Renal cortical epithelial cell (primary cell): ENCODE measurements at places on chromosomes 5 and 9.

GRCh38 chr5:31641059-31641458, 2.1 kb downstream of the PDZD2 start:
- DNase-seq = no peak

- DNase-seq = no peak
These were observed 323.0 kb downstream of the SPOCK1 start for GRCh38 chr5:137176126-137176525.

DNA sequence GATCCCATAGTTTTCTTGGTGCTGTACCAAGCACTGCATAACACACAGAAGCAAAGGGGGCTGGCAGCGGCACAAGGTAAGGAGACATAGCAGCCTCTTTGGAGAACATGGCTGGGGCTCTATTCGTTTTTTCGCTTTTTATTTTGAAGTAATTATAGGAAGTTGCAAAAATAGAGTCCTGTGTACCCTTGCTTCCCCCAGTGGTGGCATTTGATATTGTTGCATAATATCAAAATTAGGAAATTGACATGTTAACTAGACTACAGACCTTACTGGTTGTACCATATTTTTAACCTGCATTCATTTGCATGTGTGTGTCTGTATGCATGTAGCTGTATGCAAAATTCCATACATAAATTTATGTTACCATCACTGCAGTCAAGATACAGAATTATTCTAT, 6.6 kb upstream of the UBQLN1 start:
- DNase-seq = no peak

- DNase-seq = peak; percentile 56
These were observed 1522.9 kb upstream of the WWC1 start for GRCh38 chr5:166768536-166768935.

- no peak for DNase-seq
These were observed 30.0 kb upstream of the RECK start for GRCh38 chr9:36006549-36007315.

DNA sequence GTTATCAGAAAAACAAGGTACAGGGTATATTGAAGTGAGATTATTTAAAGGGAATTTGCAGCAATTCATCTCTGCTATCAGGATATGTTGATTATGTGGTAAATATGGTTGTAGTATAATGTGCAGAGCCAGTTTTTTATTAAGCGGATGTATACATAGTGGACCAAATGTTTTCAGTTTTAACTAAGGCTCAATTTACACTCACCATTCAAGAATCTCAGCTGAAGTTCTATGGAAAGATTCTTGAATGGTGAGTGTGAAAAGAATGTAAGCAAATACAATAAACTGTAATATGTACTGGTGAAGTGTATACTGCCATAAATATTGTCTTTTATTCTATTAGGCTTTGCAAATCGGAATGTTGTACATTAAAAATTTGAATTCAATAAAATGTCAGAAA, 895.9 kb upstream of the CDH10 start:
- no peak for DNase-seq

GRCh38 chr9:69324549-69325401, at the start of gene ENTREP1:
Gene ENTREP1 (plus strand): TSS chr9:69325215. CDS start chr9:69325310, 95 bp downstream.
- DNase-seq = peak; percentile 45

GRCh38 chr9:100277166-100277979, 75.4 kb downstream of the TEX10 start:
- peak; percentile 79 for DNase-seq

DNA sequence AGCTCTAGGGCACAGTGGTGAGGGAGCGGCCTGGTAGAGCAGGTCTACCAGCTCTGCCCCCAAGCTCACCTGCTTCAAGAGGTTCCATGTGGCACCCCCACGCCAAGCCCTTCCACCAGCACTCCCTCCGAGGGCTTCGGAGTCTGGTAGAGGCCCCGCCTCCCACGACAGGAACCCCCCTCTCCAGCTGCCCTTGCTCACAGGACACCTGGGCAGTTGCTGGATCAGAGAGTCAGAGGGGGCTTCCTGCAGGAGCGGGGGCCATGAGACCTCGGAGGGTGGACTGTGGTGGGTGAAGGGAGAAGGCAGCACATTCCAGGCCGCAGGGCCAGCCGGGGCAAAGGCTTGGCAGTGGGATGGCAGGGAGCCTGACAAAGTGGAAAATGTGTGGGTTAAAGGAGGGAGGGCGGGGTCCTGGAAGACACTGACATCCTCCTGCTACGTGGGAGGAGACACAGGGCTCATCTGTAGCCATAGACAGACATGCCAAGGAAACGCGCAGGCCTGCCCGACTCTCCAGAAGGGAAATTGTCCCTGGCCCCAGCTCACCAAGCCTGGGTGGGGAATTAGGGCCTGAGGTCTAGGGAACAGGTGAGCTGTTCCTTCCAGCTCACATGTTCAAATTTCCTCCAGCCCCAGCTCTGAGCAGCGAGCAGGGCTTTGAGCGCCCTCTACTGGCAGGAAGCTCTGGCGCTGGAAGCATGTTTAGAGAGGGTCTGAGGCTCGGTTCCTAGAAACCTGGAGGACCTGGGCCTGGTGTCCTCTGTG, 74.2 kb downstream of the NTNG2 start:
- peak; percentile 40 for DNase-seq

DNA sequence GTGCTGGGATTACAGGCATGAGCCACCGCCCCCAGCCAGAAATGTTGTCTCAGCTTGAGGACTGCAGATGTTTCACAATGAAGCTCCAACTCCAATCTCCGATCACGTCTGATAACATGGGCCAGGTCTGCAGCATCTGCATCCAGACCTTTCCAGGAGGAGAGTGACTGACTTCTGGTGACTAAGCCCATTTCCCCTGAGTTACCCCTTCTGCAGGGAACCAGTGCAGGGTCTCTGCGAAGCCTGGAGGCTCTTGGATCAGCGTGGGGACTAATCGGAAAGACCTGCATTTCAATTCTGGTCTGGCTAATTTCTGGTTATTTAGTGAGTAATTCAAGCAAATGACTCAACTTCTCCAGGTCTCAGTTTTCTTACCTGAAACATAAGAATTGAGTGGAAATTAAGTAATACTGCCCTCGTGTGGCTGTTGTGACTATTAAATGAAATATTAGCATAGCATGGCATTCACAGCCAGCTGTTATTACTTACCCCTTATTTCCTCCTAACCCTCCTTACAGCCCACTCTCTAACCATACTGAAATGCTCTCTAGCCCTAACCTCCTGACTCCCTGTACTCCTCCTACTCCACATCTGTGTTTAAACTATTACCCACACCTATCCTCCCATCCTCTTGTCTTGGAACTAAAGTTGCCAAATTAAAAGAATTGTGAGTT, 2.2 kb upstream of the GNPDA1 start:
- peak; percentile 94 for DNase-seq

GRCh38 chr9:15999422-16000339, 446.8 kb downstream of the CCDC171 start:
- DNase-seq = peak; percentile 87

GRCh38 chr9:113289091-113289490, 13.6 kb downstream of the PRPF4 start:
- DNase-seq = no peak

DNA sequence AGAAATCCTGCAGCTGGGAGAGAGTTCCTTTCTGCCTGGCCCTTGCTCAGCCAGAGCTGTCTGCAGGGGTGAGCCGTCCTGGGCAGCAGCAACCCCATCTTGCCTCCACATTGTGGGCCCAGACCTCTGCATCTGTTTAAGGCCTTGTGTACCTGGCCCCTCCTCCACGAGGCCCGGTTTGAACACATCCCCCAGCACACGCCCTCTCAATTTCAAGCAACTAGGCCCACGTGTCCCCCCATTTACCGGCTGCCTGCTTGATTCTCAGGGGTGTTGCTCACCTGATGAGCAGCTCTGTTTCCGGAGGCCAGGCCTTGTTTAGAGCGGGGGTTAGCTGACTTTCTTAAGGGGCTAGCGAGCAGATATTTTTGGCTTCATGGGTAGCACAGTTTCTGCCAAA, 181.8 kb downstream of the HSPA4 start:
- no peak for DNase-seq

GRCh38 chr5:134523543-134524271, 1.8 kb upstream of the JADE2 start:
- DNase-seq = no peak

DNA sequence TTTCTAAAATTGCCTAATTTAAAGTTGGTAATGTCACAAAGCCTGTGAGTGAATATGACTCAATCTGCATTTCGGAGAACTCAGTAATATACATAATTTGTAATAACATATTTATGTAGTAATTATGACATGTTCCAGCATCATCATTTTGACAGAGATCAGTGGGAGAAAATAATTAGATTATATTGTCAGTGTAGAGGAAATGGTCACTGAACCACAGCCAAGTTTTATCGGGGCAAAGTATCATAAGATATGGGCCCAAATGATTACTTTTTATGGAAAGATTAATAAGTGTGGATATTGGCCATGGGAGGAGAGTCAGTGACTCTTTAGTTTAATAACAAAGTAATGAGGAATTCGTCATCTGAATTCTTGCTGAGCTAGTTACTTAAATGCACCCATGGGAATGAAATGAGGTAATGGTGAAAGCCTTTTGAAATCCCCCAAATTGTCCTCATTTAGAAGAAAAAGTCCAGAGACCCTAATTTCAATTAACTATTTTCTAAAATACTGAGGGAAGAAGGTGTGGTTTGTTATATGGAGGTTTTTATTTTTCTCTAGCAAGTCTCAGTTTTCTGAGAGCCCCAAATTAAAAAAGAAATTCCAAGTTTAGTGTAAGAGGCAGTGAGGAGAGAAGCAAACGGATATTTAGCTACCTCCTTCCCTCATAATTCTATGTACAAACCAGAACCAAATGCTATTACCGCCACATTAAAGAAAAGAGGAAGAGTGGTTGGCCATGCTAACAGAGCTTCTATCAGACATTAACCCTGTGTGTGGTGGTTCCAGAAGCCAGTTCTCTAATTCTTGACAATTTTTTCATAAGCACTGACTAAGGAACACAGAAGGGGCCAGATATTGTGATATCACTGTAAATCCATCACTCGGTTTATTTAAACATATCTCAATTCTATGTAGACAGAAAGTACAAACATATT, 37.7 kb upstream of the MRPS30 start:
- no peak for DNase-seq

GRCh38 chr5:165622864-165623536, 2117.6 kb downstream of the MAT2B start:
- no peak for DNase-seq

DNA sequence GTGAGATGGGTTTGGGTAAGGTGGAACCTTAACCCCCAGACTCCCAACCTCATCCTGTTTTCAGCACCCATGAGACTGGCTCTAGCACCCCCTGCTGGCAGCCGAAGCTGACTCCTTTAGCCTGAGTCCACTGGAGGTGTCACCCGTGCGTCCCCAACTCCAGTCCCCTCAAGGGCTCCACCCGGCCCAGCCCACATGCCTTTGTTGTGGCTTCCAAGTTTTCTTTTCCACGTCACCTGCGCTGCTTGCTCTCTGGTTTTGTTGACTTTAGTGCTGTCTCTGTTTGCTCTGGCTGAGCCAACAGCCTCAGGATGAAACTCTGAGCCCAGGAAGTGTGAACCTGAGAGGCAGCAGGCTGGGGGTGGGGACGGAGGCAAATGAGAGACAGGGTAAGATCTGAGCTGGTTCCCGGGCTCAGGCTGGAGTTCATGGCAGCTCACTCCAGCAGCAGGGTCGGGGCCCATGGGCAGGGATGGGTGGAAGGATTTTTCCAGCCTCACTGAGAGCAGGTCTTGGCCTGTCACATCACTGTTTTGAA, 13.2 kb upstream of the AQP7 start:
- DNase-seq = peak; percentile 60

DNA sequence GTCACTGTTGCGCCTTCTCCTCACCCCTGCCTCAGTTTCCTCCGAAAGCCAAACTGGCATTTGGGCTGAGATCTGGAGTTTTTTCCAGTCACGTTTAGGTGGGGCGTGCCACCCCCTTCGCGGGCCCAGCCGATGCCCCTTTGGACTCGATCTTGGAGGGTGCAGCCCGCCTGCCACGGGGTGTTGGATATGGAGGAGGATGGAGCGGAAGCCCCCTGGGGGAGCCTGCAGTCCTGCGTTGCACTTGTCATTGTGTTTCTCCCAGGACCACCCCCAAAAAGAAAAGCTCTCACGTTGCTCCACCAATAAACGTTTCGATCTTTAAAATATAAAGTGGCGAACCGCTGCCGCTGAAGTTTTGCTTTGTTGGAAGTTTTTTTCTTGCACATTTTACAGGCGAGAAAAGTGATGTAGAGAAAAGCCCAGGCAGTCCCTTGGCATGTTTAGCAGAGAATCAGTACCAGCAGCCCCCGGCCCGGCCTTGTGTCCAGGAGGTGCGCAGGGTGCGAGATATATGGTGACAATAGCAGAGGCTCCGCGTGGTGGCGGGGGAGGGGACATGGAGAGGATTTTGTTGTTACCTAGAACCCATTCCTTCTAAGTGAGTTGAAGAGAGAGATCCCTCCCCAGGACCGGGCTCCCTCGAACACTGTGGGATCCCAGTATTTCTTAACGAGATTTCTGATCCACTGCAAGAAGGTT, 681 bp downstream of the F2R start:
- no peak for DNase-seq

DNA sequence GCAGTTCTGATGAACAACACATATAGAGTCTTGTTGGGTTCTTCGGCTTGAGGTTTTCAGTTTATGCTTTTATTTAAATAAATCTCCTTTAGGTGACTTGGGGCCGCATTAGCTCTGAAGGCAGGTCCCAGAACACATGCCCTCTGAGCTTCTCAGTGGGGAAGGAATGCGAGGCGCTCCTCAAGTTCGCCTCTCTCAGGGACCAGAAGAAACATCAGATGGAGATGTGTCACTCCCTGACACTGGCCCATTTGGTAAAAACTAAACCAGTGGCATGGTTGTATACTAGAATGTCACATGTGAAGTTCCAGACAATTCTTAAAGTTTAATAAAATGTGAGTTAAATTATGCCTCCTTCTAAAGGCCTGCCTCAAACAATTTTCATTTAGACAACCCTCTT, 1.9 kb downstream of the MACROH2A1 start:
- no peak for DNase-seq

DNA sequence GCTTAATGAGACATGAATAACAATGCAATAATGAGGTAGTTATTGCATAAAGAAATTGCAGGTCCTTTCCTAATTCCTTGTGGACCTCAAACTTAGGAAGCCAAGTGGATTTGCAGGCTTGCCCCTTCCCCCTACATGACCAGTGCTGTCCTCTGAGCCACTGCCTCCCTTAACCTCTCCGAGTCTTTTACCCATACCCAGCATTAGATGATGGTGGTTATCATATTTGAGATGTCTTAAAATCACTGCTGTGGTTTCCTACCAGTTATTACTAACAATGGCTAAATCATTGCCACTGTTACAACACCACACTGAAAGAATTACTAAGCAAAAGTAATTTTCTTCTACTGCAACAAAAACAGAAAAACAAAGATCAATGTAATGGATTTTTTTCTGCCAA, 170.8 kb downstream of the EDIL3 start:
- no peak for DNase-seq

- DNase-seq = peak; percentile 58
These were observed 58.5 kb downstream of the MLANA start for GRCh38 chr9:5949103-5949699.

DNA sequence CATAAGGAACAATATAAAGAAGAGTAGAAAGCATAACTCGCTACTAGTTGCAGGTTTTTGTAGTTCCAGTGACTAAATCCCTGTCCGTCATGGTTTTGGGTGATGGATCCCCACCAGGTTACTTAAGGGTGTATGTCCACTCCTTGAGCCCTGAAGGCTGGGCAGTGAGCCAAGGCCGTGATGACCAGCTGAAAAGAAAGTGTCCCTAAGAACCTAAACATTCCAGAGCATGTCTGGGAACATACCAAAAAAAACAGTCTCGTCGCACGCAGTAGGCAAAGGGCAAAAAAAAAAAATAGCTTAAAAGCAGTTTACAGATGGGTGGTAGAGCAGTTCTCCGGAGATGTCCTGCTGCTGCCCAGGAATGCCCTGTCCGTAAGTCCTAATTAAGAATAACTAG, 21.4 kb upstream of the SNAPC3 start:
- DNase-seq = peak; percentile 73
